ENCODE measurements at places on chromosomes 12 and 14.

DNA sequence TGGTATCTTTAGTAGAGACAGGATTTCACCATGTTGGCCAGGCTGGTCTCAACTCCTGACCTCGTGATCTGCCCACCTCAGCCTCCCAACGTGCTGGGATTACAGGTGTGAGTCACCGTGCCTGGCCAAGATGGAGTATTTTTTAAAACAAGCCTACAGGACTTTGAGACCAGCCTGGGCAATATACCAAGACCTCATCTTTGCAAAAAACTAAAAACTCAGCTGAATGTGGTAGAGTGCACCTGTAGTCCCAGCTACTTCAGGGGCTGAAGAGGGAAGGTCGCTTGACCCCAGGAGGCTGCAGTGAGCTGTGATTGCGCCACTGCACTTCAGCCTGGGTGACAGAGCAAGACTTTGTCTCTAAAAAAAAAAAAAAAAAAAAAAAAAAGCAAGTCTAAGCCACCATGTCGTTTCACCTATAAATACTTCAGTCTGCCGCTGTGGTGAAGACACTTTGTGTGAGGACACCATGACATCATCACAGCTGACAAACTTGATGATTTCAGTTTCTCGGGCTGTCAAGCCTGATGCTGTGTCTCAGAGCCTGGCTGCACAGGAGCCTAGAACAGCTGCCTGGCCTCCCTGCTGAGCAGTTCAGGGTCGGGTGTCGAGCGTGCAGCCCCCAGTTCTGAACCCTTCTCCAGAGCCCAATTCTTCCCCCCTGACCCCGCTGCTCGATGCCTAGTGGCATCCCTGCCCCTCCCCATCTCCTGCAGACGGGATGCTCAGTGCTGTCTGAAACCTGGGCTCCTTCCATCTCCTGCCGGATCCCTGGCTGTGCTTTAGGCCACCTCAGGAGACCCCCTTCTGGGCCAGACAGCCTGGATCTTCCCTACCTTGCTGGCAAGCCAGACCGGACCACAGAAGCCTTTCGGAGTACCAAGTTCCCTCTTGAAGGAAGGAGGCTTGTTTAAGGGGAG is 119.2 kb upstream of the EVL start:
- no peak for DNase-seq

DNA sequence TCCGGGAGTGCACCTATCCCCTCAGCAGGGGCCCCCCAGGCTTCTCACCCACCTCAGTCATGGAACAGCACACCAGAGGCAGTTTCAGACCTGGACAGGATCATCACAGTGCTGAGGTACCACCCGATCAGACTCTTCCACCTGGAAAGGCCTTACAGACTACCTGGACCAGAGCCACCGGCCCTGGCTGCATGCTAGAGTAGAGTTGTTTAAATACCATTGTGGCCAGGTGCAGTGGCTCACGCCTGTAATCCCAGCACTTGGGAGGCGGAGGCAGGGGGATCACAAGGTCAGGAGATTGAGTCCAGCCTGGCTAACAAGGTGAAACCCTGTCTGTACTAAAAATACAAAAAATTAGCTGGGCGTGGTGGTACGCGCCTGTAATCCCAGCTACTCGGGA is 61.5 kb downstream of the TSPAN11 start:
- DNase-seq = no peak

GRCh38 chr14:79598339-79598738 is 613.0 kb downstream of the DIO2 start:
- DNase-seq = no peak

- DNase-seq = peak; percentile 96
These were observed 14.9 kb upstream of the IRF2BPL start for GRCh38 chr14:77043177-77043983.

DNA sequence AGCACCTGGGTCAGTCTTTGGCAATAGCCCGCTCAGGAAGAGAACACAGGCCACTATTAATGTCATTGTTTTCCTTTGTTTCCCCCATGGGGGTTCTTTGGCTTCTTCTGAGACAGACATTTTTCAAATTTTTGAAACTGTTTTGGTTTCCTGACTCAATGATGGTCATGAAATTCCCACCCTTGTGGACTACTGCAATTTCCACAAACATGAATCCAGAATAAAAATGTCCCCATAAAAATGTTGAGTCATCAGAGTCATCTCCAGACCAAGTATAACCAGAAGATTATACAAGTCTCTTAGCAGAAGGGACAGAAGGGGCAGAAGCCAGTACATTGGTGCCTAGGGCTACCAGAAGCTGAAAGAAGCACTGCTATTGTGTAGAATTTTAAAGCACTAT is 29.1 kb downstream of the SLCO1A2 start:
- DNase-seq = no peak

GRCh38 chr12:113368331-113368730 is 9.9 kb downstream of the PLBD2 start:
- no peak for DNase-seq

Measured in cardiac muscle cell (in vitro differentiated cells and primary cell).